ENCODE measurements at places on chromosomes 5 and 9.

DNA sequence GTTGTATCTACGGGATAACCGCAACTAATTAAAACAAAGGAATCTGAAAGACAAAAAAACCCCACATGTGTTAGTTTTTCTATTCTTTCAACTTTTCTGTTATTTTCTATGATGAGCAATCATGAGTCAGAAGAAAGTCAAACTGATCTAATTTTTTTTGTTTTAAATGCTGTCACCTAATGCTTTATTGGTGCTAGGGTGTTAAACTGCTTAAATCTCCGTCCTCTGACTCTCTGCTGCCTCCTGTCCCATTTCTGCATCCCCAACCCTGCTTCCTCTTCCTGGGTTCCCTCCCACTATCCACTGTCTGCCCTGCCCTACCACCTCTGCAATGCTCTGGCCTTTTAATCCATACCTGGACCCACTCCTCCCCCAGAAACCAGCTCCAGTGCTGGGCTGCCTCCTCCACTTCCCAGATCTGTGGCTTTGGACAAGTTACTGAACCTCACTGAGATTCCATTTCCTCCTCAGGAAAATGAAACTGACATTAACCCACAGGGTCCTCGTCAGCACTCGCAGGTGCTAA lies 15.7 kb downstream of the PTPN3 start:
- DNase-seq, result no peak

- no peak for DNase-seq
Measured at GRCh38 chr9:6712041-6712440, 45.7 kb upstream of the KDM4C start.

GRCh38 chr5:132150565-132150964 lies 77.0 kb downstream of the CSF2 start:
- DNase-seq, result no peak

DNA sequence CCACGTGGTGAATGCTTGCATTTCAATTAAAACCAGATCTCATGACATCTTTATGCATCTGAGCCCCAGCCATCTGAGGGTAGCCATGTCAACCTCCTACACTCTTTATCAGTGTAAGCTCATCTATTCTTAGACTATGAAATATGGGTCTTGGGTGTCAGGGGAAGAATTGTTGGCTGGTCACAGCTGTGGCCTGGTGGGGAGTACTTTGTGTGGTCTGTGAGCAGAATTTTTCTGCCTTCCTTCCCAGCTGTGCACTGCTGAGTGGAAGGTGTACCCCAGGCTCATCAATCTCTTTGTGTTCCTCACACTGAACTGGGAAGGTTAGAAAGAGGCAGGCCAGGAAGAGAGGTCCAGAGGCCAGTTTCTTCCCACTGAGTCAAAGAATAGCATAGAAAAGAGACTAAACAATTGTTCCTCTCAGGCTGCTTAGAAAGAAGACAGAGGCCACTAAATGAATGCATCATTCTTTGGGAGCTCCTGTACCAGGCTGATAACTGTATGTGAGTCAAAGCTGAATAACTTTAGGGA lies 202.7 kb upstream of the RGMB start:
- no peak for DNase-seq

- DNase-seq, result no peak
Measured at GRCh38 chr5:9559965-9560364, 14.1 kb upstream of the SEMA5A start.

DNA sequence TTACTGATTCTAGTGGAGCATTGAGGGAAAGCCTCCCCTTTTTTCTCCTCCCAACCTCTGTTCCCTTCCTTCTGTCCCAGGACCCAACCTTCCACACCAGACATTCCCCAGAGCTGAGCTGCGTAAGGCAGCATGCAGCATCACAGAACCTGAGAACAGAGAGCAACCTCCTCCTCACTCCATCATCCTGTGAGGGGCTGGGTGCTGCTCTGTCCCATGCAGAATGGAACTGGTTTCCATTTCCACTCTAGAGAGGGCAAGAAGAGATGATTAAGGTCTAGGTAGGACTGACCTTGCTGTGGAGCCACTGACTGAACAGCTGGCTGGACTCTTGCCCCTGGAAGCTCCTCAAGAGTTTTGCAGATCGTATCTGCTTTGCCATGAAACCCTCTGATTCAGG lies 30.1 kb upstream of the IL7R start:
- no peak for DNase-seq

DNA sequence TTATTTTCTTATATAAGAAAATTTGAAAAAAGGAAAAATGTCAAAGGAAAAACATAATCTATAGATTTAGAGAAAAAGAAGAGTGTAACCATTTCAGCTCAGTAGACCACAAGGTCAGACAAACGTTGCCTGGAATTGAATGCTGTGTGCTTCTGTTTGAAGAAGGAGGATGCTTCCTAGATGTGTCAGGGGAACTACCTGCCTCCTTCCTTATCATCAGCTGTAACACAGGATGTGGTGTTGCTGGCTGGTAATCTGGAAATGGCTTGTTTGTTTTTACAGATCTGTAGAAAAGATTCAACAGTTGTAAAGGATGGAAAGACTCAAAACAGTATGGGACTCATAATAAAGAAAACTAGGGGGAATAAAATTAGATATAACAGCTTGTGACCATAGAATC lies 160.7 kb upstream of the MEF2C start:
- no peak for DNase-seq

GRCh38 chr5:88551724-88552345 lies 283.2 kb upstream of the TMEM161B start:
- DNase-seq, result no peak

DNA sequence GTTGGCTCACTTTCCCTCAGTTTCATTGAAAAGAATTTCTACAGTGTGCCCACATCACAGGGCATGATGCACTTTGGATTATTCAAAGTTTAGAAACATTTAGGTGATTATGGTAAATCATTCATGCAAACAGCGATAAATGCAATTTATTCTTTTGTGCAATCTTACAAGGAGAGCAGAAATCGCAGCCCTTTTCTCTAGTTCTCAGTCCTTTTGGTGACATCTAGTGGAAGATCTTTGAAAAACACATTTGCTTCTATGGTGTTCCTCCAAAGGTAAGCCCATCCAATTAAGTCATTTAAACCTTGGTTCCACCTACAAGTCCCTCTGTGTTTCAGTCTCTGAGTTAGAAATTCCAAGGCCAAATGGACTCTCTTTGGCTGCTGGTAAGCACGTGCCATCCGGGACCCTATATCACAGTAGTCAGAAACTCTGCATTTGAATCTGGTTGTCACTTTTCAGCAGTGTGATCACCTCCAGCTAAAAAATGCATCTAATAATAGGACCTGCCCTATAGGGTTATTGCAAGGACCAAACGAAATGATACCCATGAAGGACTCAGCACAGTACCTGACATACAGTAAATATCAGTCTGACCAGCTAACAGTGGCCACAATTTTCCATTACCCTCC lies 66.4 kb downstream of the MACROH2A1 start:
- DNase-seq, result peak; percentile 33

- no peak for DNase-seq
Measured at GRCh38 chr5:84088996-84089395, 295.7 kb downstream of the EDIL3 start.

- DNase-seq, result no peak
Measured at GRCh38 chr5:2258861-2259260, 376.1 kb upstream of the IRX4 start.

DNA sequence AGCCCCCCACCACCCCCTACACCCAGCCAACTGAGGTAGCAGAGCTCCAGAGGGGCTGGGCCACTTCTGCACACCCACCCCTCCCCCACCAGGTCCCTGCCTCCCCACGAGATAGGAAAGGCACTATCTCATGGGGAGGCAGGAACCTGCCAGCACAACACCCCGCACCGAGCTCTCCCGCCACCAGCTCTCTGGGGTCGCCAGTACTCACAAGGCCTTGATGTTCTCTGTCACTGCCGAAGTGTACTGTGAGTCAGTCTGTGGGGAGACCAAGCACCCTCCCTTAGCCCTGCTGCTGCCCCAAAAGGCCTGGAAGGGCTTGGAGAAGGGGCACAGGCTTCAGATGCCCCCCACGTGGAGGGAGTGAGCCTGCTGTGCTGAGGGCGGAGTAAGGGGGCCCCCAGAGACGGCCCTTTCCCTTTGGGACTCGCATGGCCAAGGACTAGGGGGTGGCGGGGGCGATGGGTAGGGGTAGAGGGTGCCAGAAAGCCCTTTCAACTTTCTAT lies 5.9 kb downstream of the MGAT4B start:
- DNase-seq, result no peak

DNA sequence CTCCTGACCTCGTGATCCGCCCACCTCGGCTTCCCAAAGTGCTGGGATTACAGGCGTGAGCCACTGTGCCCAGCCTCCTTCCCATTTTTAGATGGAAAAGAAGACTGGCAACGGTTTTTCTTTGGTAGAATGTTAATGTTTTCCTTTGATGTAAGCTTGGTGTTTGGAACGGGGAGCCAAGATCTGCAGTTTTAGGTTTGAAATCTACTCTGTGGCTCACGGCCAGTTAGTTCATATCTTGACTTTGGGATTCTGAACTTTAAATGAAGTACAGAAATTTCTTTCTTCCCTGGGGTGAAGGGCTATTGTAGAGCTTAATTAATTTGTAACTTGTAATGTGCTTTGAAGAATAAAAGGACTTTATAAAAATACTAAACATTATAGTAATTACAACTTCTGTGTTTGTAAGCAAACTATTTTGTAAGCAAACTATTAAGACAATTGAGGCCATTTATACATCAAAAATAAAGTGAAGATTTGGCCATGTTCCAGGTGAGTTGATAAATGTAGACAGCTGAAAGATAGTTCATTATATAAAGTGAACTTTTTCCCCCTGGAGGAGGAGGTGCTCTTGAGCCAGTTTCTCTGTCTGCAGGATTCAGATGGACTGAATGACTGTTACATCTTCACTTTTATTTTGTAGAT lies 117.1 kb upstream of the TUT7 start:
- no peak for DNase-seq

DNA sequence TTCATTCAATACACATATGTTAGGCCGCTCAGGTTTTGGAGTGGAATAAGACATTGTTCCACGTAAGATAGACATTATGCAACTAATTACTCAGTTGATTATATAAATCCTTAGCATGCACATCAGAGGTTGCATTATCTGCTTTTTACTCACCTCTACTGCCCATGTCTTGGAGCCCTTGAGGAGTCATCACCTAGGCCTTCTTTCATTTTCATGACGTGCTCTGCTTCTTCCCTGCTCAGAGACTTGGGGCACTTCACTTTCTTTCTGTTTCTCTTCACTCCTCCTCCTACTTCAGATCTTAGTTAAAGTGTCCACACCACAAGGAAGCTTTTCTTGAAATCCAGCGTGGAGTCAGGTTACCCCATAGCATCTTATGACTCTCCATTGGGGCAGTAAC lies 241.1 kb downstream of the TLR4 start:
- no peak for DNase-seq

DNA sequence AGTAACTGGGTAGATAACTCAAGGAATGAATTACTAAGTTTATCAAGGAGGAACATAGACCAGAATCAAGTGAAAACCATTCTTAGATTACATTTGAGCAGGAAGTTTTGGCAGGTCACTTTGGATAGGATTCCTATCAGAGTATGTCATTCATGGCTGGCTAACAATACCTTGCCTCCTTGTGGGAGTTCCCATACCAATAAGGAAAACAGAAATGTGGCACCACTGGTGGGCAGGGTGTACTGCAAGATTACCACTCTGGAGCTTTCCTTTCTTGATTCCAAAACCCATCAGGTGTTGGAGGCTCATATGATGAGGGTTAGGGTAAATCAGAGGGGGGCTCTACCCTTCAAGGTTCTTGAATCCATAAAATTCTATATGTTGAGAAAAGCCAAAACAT lies 18.6 kb upstream of the SPATA31D1 start:
- DNase-seq, result no peak

- DNase-seq, result no peak
Measured at GRCh38 chr9:70261131-70261870, 2.5 kb downstream of the SMC5 start.

GRCh38 chr9:137311986-137312851 lies 10.1 kb upstream of the NRARP start:
- no peak for DNase-seq

- no peak for DNase-seq
Measured at GRCh38 chr9:131624636-131625507, 79.5 kb downstream of the PRRT1B start.

DNA sequence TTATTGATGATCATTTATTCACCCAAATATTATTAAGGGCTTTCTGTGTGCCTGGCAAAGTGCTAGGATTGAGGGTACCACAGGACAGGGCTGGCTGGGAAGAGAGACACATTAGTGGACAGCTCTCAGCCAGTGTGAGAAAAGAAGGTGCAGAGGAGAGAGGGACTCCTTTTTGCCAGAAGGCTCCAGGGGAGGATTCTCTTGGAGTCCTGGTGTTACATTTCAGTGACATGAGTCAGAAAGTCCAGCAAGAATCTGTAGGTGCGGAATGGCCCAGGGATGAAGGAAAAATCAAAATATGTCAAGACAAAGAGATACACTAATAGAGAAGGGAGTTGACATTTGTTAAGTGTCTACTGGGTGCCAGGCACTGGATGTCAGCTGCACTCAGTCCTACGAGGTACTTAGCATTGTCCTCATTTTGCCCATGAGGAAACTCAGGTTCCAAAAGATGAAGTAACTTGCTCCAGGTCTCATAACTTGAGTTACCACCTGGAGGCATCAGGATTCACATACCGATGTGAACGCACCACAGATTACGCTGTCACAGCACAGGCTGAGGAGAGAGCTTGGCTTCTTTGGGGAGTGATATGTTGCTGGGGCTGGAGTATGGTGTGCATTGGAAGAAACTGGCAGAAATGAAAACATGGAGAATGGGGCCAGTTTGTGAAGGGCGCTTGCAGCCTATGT lies 60.5 kb downstream of the RASGRF2 start:
- no peak for DNase-seq

DNA sequence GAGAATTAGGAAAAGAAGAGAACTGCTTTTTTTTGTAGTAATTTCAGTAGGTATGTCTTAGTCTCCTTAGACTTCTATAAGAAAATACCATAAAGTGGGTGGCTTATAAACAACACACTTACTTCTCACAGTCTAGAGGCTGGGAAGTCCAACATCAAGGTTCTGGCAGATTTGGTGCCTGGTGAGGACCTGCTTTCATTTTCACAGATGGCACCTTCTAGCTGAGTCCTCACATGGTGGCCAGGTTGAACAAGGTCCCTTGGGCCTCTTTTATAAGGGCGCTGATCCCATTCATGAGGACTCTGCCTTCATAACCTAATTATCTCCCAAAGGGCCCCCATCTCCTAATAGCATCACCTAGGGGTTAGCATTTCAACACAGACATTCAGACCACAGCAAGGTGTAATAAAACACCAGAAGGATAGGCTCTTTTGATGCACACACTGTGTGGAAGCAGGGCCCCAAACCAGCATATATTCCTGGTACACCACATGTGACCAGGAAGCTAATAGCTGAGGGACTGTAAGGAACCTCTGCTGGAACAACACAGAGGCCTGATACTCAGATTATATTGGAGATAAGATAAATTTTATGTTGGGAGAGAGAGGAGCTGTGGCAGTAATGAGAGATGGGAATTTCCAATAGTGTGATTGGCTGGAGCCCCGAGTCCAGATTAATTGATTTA lies 384.9 kb downstream of the RAB3C start:
- DNase-seq, result no peak

GRCh38 chr9:129910628-129911567 lies 75.6 kb downstream of the USP20 start:
- no peak for DNase-seq

GRCh38 chr9:131658377-131659129 lies 81.3 kb downstream of the RAPGEF1 start:
- no peak for DNase-seq

- no peak for DNase-seq
Measured at GRCh38 chr5:102629827-102630605, 125.1 kb upstream of the PAM start.

Measured in NT2/D1 (cell line).